Activated T-helper 1 cell treated with anti-CD3 and anti-CD28 coated beads, Interleukin-2, amount 50 U/mL, for 16 hours (primary cell): ENCODE measurements at places on chromosomes 13 and 19.

DNA sequence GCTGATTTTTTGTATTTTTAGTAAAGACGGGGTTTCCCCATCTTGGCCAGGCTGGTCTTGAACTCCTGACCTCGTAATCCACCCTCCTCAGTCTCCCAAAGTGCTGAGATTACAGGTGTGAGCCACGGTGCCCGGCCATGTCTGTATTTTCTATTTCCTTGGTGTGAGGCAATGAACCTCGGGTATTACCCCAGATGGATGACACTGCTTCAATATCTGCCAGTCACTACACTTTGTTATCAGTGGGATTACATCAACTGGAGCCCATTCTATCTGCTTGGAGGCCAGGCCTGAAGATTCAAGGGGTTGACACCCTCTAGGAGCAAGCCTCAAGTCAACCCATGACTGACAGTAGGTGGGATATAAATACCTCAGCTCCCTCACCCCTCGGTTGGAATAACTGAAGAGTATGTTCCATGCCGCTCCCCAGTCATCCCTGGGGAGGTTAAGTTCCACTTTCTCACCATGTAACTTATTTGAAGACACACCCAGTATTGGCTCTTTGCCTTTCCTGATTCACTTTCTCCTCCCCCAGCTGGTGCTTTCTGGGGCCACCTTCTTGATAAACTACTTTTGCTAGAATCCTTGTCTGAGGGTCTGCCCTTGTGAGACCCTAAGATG, 992 bp upstream of the ADGRE1 start:
- DNase-seq: no peak

DNA sequence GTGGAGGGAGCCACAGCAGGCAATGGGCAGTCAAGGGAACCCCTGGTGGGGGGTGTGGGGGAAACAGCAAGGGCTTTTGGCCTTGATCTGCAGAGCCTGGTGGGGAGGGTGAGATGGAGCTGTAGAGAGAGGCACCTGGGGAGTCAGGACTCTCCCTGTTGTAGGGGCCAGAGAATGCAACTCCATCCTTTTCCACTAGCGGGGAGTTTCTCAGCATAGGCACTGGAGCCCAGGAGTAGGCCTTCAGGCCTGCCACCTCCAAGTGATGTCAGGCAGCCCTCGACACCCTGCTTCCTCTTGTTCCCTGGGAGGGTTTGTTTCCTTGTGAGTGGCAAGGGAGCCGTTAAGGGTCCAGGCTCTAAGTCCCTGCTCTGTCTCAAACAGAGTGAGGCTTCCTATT, 25.0 kb downstream of the MEGF8 start:
- no peak for DNase-seq

DNA sequence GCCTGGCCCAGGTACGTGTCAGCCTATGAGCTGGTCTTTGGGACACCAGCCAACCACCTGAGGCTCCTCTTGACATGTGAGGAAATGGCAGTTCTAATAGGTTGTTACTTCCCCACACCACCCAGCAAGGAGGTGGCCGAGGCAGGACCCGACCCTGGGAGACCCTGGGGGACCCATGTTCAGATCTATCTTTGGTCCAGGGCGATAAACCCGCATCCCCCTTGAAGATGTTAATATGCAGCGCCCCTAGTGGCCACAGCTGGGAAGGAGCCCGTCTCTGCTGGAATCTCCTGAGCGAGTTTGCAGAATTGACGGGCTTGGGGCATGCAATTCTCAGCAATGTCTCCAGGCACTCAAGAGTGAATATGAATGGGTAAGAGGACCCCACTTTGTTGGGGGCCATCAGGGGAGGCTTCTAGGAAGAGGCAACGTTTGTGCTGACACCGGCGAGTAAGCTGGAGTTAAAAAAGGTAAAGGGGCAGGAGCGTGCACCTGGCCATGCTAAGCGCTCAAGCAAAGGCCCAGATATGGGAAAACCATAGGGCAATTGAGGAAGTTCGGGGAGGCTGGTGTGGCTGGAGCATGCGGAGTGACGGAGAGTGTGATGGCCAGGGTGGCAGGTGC, 1.5 kb upstream of the MYO1F start:
- peak; percentile 68 for DNase-seq

DNA sequence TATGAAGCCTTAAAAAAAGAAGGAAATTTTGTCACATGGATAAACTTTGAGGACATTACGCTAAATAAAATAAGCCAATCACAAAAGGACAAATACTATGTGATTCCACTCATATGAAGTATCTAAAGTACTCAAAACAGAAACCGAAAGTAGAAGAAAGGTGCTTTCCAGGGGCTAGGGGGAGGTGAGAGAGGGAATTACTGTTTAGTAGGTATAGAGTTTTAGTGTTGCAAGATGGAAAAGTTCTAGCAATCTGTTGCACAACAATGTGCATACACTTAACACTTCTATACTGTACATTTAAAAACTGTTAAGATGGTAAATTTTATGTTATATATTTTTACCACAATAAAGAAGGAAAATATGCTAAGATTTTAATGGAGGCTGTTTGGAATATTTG, 83.0 kb downstream of the POLR1D start:
- DNase-seq: no peak

DNA sequence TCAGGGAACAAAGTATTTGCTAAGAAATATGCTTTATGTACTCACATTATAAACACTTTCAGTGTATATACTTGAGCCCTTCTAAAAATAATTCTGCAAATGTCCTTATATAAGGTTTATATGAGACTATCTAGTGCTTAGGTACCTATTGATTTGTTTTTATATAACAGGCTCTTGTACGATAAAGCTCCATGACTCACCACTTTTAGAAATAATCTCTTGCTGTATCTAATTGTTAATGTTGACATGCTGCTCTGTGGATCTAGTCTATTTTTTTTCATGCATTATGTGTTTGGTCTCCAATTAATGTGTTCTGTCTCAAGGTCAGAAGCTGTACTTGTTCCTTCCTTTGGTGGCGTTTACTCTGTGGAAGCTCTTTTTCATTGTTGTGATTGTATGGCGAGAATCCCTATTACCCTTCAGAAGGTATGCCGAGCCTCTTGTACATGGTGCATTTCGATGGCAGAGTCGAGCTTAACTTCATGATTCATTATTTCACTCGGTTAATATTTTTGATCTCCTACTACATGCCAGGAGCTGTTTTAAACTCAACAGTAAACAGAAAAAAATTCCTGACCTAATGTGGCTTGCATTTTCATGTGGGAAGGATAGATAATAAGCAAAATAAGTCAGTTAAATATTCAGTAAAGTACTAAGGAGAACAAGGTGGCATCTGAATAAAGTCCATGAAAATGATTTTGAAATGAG, 361.6 kb downstream of the COG6 start:
- DNase-seq: no peak

DNA sequence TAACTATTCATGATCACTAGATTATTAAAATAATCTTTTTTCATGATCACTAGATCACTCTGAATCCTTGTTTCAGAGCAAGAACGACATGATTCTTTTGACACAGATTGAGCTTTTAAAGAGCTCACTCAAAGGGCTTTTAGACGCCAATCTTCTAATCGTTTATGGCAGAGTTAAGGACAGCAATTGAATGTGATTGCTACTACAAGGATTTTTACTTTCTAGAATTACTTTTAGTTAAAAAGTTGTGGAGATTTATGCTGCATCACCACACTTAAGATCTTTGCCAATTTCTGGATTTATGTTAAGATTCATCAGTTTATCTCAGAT, 1.3 kb downstream of the EXOSC8 start:
- DNase-seq: no peak

GRCh38 chr19:2528675-2529101, 52.8 kb downstream of the GADD45B start:
- no peak for DNase-seq

DNA sequence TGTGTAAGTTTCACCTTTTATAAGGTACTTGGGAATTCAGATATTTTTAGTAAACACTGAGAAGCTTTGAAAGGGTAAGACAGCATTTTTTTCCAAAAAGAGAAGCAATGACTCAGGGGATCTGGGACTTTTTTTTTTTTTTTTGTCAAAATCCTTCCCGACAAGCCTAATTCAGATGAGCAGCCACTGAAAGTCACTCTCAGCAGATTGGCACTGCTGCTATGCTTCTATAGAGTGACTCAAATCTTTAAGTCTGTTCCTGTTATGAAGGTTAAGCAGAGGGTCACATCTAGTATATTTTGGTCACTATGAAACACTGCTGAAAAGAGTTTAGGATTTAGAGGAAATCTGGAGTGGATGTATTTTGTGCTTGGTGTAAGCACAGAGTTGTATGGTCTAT, 571.1 kb downstream of the MYO16 start:
- no peak for DNase-seq

DNA sequence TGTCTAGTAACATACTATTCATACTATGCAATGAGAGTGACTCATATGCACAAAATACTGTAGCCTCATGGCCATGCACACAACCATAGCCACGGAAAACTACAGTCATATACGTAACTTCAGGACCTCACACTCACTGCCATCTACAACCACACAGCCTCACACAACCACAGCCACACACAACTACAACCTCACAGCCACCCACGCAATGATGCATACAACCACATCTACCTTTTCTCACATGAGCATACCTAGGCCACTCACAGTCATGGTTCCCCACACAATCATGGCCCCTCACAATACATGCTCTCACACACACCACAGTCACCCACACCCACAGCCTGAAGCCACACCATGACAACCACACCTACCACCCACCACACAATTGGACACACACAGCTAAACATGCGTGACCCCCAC, 8.7 kb upstream of the TNFSF14 start:
- DNase-seq: peak; percentile 34

DNA sequence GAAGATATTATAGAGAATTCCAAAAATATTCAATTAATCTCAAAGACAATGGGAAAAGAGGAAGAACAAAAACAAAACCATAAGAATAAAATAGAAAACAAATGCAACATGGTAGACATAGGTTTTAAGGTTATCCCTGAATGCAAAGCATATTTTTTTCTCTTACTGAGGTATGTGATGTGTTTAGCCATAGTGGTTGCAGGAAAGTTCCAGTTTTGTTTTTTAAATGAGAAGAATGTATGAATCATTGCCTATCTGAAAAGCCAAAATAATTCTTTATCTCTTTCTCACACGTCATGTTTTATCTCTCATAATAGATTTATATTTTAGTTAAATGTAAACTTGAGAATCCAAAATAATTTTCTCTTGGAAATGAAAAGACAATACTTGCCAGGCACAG, 2591.7 kb upstream of the PCDH20 start:
- no peak for DNase-seq

DNA sequence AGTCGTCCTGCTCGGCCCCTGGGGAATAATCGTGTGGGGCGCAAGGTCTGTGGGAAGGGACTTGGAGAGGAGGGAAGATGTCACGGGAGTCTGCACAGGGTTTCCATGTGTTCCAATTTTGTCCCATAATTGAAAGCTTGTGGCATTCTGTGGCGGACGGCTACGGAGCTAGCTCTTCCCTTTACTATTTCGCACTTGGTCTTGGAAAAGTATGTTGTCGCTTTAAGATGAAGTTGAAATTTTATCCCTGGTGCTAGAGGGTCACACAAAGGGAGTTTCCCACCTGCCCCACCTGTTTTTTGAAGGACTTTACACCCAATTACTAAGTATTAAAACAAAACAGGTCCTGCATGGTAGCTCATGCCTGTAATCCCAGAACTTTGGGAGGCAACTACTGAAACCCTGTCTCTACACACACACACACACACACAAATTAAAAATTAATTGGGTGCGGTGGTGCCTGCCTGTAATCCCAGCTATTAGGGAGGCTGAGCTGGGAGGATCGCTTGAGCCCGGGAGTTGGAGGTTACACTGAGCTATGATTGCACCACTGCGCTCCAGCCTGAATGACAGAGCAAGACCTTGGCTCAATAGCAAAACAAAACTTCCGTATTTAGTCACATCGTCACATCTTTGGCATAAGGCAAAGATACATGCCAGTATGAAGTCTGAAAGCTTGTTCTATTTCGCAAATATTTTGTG, 967 bp upstream of the TPT1 start:
- DNase-seq: no peak
